ENCODE measurements at places on chromosomes 4 and X.

- DNase-seq = no peak
These were observed 243.9 kb downstream of the UNC5C start for GRCh38 chr4:95304898-95305297.

DNA sequence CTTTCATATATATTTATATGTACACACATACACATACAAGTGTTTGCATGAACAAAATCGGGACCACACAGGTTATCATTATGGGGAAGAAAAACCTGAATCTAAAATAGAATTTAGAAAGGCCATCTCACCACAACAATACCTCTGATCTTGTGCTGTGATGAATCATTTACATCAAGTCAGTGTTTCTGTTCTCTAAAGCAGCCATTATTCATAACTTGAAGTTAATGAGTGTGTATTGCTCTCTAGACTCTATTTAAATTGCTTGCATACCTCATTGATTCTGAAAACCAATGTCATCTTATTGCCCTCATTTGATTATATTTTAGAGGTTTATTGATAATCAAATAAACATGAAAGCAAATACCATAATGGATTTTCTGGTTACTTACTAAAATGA lies 71.6 kb downstream of the FAM114A1 start:
- DNase-seq = no peak

- no peak for DNase-seq
These were observed 25.0 kb upstream of the SPP1 start for GRCh38 chr4:87950493-87950892.

- DNase-seq = no peak
These were observed 228.0 kb downstream of the MID1IP1 start for GRCh38 chrX:39029221-39029620.

GRCh38 chrX:21374994-21375707 lies 933 bp downstream of the CNKSR2 start:
- no peak for DNase-seq

DNA sequence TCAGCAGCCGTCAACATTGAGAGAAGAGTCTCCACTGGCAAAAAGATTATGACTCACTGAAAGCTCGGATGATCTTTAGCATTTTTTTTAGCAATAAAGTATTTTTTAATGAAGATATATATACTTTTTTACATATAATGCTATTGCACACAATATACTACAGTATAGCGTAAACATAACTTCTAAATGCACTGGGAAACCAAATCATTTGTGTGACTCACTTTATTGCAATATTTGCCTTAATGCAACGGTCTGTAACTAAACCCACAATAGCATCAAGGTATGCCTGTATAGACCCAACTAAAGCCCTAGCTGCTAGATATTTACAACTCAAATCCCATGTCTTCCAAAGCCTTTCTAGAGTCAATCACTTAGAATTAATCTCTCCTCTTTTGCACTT lies 52.3 kb upstream of the EDNRA start:
- DNase-seq = no peak

Data from MV-4-11 (cell line).